ENCODE measurements at places on chromosomes 11 and 22. TPM values are rescaled to one million over a fixed set of nuclear protein-coding genes. Genes with fewer than 3 reads are reported as not detected.
A peak's percentile ranks its signal among the peaks of the same experiment; 100 is the strongest.

GRCh38 chr11:112087212-112087611 is 539 bp downstream of the SDHD start:
- no peak for DNase-seq

DNA sequence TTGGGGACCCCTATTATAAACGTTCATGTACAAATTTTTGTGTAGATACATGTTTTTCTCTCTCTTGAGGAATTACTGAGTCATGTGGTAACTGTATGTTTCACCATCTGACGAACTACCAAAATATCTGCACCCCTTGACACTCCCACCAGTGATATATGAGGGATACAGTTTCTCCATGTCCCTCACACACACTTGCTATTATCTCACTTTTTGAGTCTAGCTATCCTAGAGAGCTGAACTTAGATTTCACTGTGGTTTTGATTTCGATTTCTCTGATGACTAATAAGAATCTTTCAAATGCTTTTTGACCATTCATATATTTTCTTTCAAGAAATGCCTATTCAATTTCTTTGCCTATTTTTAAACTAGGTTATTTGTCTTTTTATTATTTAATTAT is 200.2 kb downstream of the PGR start:
- DNase-seq = no peak

- DNase-seq = no peak
These were observed 16.6 kb downstream of the PAK1 start for GRCh38 chr11:77457340-77457739.

DNA sequence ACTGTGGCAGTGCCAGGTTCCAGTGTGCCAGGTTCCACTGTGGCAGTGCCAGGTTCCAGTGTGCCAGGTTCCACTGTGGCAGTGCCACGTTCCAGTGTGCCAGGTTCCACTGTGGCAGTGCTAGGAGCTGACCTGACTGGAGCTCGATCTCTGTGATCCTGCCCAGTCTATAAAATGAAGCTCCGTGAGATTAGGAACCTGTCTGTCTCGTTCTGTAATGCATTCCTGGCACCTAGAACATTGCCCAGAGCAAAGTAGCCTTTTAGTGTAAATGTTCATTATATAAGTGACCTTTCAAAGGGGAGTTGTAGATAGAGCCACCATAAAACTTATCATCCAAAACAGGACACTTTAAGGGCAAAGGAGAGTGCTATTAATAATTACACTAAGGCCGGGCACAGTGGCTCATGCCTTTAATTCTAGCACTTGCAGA is 36.0 kb downstream of the ART5 start:
- DNase-seq = no peak

DNA sequence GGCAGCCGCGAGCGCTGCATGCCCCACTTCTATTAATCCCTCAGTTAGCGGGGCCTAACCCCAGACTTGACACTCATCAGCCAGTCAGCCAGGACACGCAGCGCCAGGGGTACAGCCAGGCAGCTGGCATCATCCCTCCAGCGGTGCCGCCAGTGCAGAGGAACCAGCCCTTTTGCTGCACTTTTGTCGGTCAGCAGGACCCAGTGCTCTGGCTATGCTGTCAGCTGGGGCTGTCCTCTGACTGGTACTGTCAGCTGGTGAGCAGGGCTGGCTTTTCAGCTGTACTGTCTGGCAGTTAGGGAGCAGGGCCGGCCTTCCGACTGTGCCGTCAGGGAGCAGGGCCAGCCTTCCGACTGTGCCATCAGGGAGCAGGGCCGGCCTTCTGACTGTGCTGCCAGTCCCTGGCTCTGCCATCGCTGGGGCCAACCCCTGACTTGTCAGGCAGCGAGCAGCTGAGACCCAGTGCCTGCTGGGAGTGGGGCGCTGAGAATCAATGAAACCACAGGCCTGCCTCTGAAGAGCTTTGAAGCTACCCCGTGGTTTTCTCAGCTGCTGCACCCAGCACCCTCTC is 115.4 kb downstream of the KIAA1671 start:
- DNase-seq = no peak

DNA sequence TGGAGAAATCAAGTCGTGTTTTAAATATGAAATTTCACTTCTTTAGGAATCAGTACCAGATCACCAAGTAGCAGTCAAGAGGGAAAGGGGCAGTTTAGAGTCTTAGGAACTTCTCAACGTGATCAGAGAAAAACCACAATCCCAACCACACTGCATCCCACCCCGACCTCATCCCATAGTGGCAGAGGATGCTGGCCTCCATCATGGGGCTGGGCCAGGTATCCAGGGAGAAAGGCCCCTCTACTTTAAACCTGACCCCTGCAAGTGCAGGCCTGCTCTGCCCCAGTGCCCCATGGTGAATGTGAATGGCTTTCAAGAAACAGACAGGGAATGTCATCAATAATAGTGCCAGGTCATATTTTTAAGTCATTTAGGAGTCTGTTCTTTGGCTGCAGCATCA is 12.1 kb downstream of the CHST1 start:
- peak; percentile 21 for DNase-seq

GRCh38 chr22:44809456-44809855 is 57.1 kb downstream of the ARHGAP8 start:
- no peak for DNase-seq

- no peak for DNase-seq
These were observed 69.4 kb downstream of the FLI1 start for GRCh38 chr11:128763224-128763623.

GRCh38 chr22:26558248-26558895 is 31.6 kb downstream of the TPST2 start:
- peak; percentile 54 for DNase-seq

DNA sequence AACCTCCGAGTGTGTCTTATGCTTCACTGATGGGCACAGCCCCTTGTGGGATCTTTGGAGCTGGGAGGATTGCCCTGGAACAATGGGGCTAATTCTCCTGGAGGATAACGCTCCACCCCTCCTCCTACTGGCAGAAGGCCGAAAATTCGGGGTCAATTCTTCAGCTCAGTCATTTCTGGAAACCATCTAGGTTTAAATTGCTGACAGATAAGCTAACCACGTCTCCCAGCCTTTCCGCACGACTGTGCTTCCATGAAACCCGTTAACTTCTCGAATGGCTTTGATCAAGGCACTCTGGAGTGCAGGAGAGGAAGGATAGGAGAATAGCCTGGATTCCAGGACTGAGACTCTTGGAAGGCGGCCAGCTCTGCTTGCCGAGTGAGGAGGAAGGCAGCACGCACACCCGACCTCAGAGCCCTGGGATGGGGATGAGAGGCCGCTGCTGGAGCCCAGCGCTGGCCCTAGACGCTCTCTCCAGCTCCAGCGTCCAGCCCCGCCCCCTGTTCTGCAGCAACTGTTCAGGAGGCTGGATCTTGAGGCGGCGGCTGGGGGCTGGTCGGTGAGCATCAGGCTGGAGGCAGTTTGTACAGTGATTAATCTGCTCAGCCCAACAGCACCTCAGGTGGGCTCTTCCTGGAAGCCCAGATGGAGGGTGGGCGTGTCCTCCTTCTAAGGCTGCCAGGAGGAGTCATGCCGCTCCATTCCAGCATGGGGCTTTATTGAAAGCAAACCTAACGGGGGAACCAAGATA is 176.7 kb upstream of the NCAM1 start:
- DNase-seq = no peak

GRCh38 chr11:17423533-17424310 is 35.3 kb upstream of the KCNJ11 start:
- peak; percentile 47 for DNase-seq

DNA sequence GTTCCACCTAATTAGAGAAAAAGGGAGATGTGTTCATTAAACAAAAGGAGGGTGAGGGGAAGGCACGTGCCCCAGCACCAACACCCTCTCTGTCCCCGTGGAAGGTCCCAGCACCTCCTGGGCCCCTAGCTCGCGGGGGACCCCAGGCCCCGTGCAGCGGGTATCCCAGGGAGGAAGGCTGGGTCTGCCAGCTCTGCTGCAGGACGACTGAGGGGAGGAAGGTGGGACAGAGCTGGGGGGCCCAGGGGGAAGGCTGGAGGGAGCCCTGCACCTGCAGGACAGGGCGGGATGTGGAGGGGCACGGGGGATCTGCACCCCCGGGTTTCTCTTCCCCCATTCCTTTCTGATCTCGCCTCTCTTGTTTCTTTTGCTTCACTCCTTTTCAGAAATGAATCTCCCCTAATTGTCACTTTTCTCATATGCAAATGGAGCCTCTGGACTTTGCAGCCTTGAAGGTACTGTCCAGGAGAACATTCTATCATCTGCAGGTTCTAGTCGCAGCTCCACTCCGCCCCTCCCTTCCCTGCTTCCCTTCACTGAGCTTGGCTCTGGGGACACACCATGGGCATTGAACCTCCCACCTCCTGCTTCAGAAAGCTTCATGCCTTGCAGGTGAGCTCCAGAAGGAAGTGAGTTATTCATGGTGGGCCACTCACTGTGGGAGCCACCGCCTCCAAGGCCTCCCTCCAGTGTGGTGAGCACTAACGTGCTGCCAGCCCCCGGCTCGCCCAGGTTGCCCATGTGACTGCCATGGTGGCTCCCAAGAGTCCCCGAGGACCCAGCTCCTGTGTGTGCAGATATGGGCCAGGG is 111.0 kb downstream of the ST3GAL4 start:
- DNase-seq = no peak

- DNase-seq = no peak
These were observed 383.3 kb downstream of the SHANK2 start for GRCh38 chr11:70869054-70869453.

- no peak for DNase-seq
These were observed 6.7 kb upstream of the ANAPC15 start for GRCh38 chr11:72119198-72119597.

DNA sequence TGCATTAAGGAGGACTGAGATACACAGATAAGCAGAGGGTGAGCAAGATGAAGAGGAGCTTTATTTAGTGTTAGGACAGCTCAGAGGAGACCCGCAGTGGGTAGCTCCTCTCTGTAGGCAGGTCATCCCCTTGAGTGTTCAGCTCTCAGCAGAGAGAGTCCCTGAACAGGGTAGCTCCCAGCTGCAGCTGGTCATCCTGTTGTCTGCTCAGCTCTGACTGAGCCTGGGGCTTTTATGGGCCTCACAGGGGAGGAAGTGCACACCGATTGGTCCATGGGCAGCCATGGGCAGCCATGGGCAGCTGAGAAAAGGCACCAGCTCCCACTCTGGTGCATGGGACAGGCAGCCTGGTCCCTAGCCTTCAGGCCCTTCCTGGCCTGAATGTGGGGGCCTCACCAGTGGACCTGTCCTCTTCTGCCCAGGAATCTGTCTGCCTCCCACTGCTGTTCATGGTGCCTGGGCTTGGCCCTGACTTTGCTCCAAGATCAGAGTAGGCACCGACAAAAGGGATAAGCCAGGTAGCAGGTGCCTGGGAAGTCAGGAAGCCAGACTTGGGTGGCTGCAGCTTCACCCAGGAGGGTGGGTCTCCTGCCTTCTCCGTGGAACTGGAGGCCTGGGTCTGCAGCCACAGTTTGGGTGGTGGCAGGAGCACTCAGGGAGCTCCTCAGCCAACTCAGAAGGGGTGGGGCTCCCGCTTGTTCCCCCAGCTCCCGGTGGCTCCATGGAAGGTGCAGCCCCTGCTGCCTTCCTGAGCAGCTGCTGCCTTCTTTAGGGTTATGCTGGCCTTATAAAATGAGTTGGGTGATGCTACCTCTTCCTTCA is 54.7 kb downstream of the MYEOV start:
- no peak for DNase-seq

- DNase-seq = no peak
These were observed 636 bp upstream of the PHOX2A start for GRCh38 chr11:72244361-72245262.

GRCh38 chr22:25883482-25884033 is 141.6 kb downstream of the MYO18B start:
- DNase-seq = no peak

DNA sequence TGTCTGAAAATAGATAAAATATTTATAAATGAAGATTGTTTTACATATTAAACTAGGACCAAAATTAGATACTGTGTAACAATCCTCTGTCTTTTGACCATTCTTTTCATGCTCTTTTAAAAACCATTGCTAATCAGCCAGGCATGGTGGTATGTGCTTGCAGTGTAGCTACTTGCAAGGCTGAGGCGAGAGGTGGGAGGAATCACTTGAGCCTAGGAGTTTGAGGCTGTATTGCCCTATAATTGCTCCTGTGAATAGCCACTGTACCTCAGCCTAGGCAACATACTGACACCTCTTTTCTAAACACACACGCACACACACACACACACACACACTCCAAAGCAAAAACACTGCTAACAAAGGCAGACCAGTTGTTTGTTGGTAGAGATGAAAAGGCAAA is 259.2 kb downstream of the JRKL start:
- DNase-seq = no peak

DNA sequence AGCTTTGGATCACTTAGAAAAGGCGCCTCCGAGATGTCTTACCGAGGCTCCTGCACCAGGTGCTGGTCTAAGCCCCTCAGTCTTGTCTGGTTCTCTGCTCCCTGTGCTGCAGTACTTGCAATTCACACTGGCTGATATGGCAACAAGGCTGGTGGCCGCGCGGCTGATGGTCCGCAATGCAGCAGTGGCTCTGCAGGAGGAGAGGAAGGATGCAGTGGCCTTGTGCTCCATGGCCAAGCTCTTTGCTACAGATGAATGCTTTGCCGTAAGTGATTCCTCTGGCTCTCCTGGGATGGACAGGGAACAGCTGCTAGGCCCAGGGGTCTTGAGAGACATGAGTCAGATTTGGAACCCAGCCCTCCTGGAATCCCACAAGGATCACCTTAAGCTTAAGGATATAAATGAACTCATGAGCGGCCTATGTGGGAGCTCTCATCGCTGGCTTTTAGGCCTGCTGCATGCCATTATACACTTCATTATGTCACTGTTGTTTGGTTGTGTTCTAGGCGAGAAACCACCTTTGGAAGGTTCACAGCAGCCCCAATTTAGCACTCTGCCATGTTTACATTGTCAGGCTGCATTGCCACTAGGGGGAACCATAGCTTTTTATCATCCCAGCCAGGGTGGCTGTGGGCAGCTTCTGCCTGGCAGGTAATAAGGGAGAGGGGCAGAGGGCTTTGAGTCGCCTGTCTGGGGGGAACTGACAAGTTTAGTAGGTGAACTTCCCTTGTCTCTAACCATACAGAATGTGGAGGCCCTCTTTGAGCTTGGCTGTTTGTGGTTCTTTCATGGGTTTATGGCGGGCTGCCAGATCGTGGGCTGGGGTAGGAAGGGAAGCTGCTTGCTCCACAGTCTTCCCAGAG is 8.5 kb downstream of the ACAD8 start:
- DNase-seq = no peak

GRCh38 chr22:33149611-33150010 is 91.4 kb upstream of the SYN3 start:
- no peak for DNase-seq

Gene TEX54
- not detected for total RNA-seq

Gene TAF10
- total RNA-seq = 74.1 TPM

Gene OR10D3
- total RNA-seq = not detected

Gene PKNOX2
- total RNA-seq = 0.27 TPM

Gene ZW10
- total RNA-seq = 7.3 TPM

Gene PTPRCAP
- 2.7 TPM for total RNA-seq

Gene CCDC87
- total RNA-seq = 0.37 TPM

Gene PTGDR2
- 0.18 TPM for total RNA-seq

Gene GAS2
- 16.1 TPM for total RNA-seq

Gene SLC43A3
- total RNA-seq = 131 TPM

Gene C11orf87
- not detected for total RNA-seq

Gene HORMAD2
- 0.92 TPM for total RNA-seq

Gene ARHGAP8
- total RNA-seq = 0.53 TPM

Gene POTEH
- not detected for total RNA-seq
